WTC11 (cell line): ENCODE measurements at places on chromosomes 11 and 22. TPM values are rescaled to one million over a fixed set of nuclear protein-coding genes. Genes with fewer than 3 reads are reported as not detected.
A peak's percentile ranks its signal among the peaks of the same experiment; 100 is the strongest.

- H3K27me3 ChIP-seq: peaks cover 4% of the 10 kb centered on the region; the same call in 1 of the 2 replicates
- no peak overlapping the region for H3K4me3 ChIP-seq
- DNase-seq: no peak
- peaks cover 19% of the 10 kb centered on the region for H3K36me3 ChIP-seq
- peak overlapping the region; percentile 92 for H3K27ac ChIP-seq
Measured at GRCh38 chr22:24207264-24208011, 26.2 kb downstream of the SUSD2 start.

DNA sequence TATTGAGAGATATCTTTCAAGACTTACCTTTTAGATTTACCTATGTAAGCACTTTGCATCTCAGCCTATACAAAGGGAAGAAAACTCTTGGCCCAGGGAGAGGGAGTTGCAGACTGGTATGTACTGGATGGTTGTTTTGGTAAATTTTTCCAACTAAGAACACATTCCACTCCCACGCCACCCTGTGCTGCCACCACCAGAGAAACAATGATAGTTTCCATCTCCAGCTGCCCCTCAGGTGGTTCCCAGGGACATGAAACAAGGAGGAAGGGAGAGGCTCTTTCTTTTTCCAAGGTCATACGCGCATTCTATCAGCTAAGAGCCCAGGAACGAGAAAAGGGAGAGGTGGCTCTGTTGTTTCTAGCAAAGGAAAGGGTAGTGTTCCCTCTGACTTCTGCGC, 34.4 kb downstream of the CCDC34 start:
- peak overlapping the region; percentile 94 for H3K27ac ChIP-seq
- H3K36me3 ChIP-seq: peaks cover 18% of the 10 kb centered on the region
- DNase-seq: peak; percentile 56
- peaks cover 40% of the 10 kb centered on the region for H3K4me1 ChIP-seq

- H3K36me3 ChIP-seq: no peaks in the 10 kb centered on the region
- H3K4me3 ChIP-seq: no peak overlapping the region
- peaks cover 6% of the 10 kb centered on the region; the same call in 1 of the 2 replicates for H3K27me3 ChIP-seq
- no peak for DNase-seq
Measured at GRCh38 chr11:114964676-114965214, 286.4 kb downstream of the NXPE2 start.

DNA sequence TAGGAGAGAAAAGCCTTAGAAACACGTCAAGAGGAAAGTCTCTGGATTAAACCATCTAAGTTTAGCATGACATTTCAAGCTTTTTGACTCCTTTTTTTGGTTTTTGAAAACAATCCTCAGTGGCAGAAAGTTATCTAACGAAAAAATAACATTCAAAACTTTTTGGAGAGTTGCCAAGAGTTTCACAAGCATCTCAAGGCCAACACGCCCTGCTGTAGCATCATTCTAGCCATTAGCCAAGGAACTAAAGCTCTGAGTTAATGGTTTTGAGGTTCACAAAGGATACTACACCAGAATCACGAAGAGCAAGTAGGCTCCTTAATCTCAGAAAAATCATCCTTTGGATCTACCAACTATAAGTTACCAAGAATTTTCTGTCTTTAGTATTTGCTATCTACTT, 94.8 kb downstream of the PICALM start:
- no peaks in the 10 kb centered on the region for H3K27me3 ChIP-seq
- H3K27ac ChIP-seq: no peak overlapping the region
- H3K4me1 ChIP-seq: peaks cover under 1% of the 10 kb centered on the region; the same call in 1 of the 2 replicates
- no peak for DNase-seq

GRCh38 chr11:126317432-126317755, 13.5 kb downstream of the DCPS start:
- peaks cover 23% of the 10 kb centered on the region for H3K36me3 ChIP-seq
- H3K4me1 ChIP-seq: no peaks in the 10 kb centered on the region
- no peaks in the 10 kb centered on the region for H3K27me3 ChIP-seq
- no peak for DNase-seq
- no peak overlapping the region for H3K4me3 ChIP-seq
- no peak overlapping the region for H3K27ac ChIP-seq

CARD16 gene
- total RNA-seq: not detected in 3 replicates

DNA sequence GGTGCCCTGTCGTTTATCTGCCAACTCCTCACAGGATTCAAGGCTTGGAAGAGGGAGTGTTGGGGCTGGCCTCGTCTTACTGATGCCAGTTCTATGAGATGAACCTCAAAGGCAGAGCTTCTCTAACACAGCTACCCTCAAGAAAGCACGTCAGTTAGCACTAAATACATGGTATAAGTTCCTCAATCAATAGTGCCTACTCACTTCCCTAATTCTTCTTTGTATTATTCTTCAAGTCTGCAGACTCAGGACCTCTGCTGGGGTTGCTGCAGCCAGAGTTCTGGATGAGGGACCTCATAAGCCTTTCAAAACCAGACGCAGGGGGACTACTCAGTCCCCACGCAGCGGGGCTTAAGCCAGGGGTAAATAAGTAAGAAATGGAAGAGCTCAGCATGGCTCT, 118.3 kb downstream of the VPREB1 start:
- no peak for DNase-seq
- no peak overlapping the region for H3K4me3 ChIP-seq
- no peaks in the 10 kb centered on the region for H3K36me3 ChIP-seq
- H3K27me3 ChIP-seq: peaks cover 100% of the 10 kb centered on the region
- no peak overlapping the region for H3K27ac ChIP-seq

- H3K27me3 ChIP-seq: peaks cover 23% of the 10 kb centered on the region
- H3K4me1 ChIP-seq: peaks cover 30% of the 10 kb centered on the region
- H3K27ac ChIP-seq: no peak overlapping the region
- H3K36me3 ChIP-seq: no peaks in the 10 kb centered on the region
- no peak overlapping the region for H3K4me3 ChIP-seq
- DNase-seq: no peak
Measured at GRCh38 chr11:71577469-71578004, 5.1 kb downstream of the KRTAP5-11 start.
